ENCODE measurements at places on chromosomes 2 and 18.

GRCh38 chr18:56726906-56727305 is 75.7 kb downstream of the WDR7 start:
- DNase-seq, result no peak

- no peak for DNase-seq
Measured at GRCh38 chr2:30622452-30622851, 175.4 kb downstream of the LCLAT1 start.

- no peak for DNase-seq
Measured at GRCh38 chr2:67854103-67854743, 208.6 kb downstream of the C1D start.

DNA sequence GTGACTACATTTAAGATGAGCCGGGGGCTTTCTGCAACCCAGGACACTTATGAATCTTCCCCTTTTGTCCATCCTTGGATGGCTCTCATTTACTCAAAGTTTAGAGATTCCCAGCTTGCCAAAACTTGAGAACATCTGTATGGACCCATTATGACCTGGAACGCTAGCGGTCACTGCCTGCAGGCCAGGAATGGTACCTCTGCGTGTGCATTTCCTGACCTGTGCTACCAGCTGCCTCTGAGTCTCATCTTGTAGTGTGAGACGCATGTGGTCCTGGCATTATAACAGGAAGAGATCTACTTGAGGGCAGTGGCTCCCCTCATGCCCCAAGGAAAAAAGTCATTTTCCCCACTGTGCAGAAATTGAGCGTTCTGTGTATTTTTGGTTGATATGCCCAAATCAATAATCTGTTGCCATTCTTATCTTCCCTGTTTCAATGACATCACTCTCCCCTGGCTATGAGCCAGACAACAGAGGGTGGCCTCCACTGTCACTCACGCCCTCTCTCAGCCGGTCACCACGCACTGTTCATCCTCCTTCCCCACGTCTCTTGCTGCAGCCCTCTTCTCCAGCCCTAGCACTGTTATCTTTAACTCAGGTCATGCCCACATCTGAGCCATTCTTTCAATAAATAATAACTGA is 28.5 kb upstream of the NPAS2 start:
- no peak for DNase-seq

DNA sequence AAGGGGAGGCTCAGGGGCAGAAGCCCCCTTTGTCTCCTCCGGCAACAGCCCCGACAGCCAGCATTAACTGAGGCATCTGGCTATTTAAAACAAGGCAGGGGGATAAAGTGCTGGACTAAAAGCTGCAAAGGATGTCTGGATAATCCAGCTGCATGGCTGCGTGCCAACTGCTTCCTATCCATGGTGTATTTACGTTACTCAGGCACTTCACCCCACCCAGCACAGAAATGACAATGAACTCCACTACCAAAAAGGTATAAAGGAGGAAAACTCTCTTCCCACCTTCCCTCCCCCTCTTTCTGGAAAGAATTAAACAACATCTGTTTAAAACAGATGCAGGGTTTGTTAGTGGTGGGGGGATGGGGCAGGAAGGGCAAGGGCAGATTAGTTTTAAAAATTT is 82.5 kb downstream of the SPRED2 start:
- peak; percentile 80 for DNase-seq
